ENCODE measurements at places on chromosomes 4 and X. TPM values are rescaled to one million over a fixed set of nuclear protein-coding genes. Genes with fewer than 3 reads are reported as not detected.

- DNase-seq: no peak
These were observed 144.3 kb upstream of the CPEB2 start for GRCh38 chr4:14857981-14858380.

DNA sequence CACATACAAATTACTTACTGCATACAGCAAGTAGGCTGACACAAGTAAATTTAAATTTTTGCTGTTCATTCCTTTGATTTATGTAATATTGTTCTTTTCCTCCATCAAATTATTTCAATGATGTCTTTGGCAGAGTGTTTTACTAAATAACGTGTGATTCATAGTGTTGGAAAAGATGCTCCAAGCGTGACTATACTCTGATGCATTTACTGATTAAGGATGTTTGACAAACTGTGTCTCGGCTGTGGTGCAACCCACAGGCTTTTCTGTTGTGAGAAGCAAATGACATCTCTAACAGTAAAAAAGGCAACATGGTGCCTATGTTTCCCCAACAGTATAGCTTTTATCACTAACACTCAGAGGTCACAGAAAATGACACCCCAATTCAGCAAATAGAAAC lies 540.9 kb downstream of the PPP4R3C start:
- no peak for DNase-seq

MAGEB17 gene
- not detected for polyA plus RNA-seq

SLC34A2 gene
- polyA plus RNA-seq: 24.1 TPM

RNF175 gene
- polyA plus RNA-seq: 5.7 TPM

GC gene
- 0.33 TPM for polyA plus RNA-seq

DNA sequence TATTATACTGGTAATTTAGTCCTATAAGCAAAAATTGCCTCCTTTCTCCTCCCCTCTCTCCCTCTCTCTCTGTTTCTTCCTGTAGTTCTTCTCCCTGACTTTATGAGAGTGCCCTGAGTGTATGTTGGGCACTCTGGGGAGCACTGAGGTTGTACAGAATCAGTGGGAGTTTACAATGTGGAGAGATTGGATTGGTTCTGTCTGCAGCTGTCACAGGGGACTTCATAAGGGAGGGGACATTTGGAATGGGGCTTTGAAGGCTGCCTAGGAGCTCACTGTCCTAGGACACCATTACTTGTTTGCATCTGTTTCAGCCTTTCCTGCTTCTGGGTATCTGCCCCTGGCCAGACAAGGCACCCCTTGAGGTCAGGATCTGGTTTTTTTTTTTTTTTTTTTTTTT lies 22.9 kb downstream of the SH3TC1 start:
- no peak for DNase-seq

GRCh38 chr4:98496152-98496845 lies 162.1 kb downstream of the TSPAN5 start:
- no peak for DNase-seq

GRCh38 chrX:28273736-28274135 lies 292.5 kb upstream of the DCAF8L1 start:
- no peak for DNase-seq

DNA sequence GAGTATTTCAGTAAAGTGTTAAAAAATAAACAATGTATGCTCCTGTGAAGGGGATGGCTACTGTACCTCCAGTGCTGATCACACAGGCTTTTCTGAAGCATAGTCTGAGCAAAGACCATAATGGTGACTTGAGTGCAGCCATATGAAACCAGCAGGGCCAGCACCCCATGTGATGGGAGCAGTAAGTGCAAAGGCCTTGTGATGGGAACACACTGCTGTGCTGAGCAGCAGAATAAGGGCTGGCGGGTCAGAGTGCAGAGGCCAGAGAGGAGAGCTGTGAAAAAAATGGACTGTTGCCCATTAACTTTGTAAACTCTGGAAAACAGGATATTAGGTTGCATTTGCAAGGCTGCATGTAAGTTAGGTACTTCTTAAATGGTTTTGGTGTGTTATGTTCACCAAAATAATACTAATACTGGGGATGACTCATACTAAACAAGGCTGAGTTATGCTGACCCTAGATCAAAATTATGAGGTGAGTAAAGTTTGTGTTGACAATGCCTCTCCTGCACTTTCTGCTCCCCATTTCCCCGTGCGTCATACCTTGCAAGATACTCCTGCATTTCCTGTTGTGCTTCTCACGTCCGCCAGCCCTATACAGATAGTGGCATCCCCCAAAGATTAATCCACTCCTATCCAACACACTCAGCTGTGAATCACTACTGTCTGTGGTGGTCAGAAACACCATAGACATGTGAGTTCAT lies 67.0 kb upstream of the FAM9A start:
- DNase-seq: no peak

GRCh38 chrX:153669174-153669890 lies 4.3 kb downstream of the PNCK start:
- no peak for DNase-seq

NCAPG gene
- polyA plus RNA-seq: 25.9 TPM

ITGB1BP2 gene
- 1.3 TPM for polyA plus RNA-seq

GRCh38 chr4:185912779-185913178 lies 100.8 kb upstream of the SORBS2 start:
- no peak for DNase-seq

DNA sequence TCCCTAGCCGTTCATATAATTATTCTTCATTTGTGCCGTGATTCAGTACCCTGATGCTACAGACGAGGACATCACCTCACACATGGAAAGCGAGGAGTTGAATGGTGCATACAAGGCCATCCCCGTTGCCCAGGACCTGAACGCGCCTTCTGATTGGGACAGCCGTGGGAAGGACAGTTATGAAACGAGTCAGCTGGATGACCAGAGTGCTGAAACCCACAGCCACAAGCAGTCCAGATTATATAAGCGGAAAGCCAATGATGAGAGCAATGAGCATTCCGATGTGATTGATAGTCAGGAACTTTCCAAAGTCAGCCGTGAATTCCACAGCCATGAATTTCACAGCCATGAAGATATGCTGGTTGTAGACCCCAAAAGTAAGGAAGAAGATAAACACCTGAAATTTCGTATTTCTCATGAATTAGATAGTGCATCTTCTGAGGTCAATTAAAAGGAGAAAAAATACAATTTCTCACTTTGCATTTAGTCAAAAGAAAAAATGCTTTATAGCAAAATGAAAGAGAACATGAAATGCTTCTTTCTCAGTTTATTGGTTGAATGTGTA lies 7.0 kb downstream of the SPP1 start:
- DNase-seq: no peak

DNA sequence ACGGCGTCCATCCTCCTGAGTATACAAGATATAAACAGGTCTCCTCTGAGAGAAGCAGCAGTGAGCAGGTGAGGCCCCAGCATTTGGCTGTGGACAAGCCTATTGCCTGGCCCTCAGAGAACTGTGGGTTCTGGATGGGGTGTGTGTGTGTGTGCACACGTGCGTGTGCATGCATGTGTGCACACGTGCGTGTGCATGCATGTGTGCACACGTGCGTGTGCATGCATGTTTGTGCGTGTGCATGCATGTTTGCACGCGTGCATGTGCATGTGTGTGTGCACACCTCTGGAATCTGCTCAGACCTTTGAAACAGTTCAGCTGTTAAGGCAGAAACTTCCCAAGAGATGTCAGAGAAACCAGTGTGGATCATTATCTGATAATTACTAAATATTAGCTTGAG lies 22.2 kb upstream of the FHL1 start:
- DNase-seq: no peak

GRCh38 chr4:10096201-10096977 lies 20.2 kb downstream of the WDR1 start:
- DNase-seq: no peak

DNA sequence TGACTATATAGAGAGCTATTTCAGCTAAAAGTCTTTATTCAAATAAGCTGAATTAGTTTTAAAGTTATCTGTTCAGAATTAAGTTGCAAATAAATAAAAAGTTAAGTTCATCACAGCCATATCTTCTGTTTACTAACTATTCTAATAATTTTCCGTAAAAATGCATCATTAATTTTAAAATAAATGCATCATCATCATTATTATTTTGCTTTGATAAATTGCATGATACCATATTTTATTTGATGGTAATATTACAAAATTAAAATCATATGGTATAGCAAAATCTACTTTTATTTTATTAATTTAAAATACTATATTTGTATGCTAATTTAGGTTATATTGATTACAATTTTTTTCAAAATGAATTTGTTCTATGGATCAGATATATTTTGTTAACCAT lies 357.3 kb upstream of the NDST4 start:
- no peak for DNase-seq

DNA sequence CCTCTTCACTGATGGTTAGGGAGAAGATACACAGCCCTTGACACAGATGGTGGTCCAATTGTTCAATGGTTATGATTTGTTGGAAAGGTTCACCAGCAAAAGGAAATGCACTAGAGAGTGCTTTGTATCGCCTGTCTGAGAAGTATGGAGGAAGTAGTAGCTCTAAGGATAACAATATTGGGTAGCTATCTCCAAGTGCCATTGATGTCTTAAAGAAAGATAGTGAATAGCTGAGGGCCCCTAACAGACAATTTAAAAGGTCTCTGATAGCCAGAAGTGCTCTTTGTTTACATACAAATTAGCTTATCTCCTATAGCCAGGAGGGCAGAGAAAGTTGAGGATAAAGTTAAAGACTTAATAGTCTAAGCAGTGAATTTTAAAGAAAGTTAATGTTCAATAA lies 33.9 kb upstream of the BLTP1 start:
- no peak for DNase-seq

- DNase-seq: peak; percentile 17
These were observed 443.3 kb downstream of the GBA3 start for GRCh38 chr4:23135792-23136645.

- no peak for DNase-seq
These were observed 76.4 kb upstream of the MBNL3 start for GRCh38 chrX:132565273-132565672.

PAGE5 gene
- polyA plus RNA-seq: not detected

KIAA1210 gene
- 2.6 TPM for polyA plus RNA-seq

GRCh38 chr4:3440011-3440410 lies 1.8 kb upstream of the HGFAC start:
- DNase-seq: no peak

GRCh38 chr4:6359536-6360308 lies 90.1 kb downstream of the WFS1 start:
- no peak for DNase-seq

DNA sequence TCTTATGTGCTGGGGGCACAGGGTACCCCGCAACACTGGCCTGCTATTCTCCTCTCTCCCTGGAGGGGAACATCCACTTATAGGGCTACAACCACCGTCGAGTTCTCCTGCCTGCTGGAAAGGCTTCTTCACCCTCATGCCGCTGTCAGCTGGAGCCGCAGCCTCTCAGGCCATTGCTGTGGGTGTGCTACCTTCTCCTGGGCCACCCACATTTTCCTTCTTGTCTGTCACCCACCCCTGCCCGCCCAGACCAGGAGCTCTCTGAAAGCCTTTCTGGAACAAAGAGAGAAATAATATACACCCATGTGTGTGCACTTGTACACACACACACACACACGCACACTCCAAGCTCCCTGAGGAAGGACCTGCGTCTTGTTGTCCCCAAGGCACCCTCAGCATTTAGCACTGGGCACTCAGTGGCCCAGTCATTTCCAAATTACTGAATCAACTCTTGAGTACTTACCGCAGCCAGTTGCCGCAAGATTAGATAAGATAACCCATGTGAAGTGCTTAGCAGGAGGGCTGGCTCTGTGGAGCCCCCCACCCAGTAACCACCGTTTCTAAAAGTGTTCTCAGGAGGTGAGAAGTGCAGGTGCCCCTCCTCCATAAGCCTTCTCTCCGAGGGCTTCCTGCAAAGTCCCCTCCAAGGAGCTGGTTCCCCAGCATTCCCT lies 50.2 kb downstream of the CPZ start:
- DNase-seq: no peak

RLIM gene
- polyA plus RNA-seq: 32.8 TPM

ZNF630 gene
- polyA plus RNA-seq: 3.3 TPM

DNA sequence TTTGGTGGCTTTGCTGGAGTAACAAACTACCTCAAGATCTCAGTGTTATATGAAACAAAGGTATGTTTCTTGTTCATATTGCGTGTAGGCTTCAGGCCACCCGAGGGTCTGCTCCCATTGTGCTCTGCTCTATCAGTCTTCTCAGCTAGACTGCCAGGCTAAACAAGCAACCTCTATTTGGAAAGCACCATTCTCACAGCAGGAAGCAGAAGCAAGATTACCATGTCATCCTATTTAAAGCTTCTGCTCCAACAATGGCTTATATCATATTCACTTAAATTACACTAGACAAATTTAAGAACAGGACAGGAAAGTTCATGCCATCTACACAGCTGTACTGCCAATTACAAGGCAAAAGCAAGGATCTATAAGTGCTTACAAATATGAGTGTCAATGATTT lies 385.8 kb downstream of the PPARGC1A start:
- DNase-seq: no peak

CLDN34 gene
- not detected for polyA plus RNA-seq

GAR1 gene
- 44.9 TPM for polyA plus RNA-seq

GRCh38 chr4:39698424-39699009 lies 581 bp downstream of the UBE2K start:
- peak; percentile 56 for DNase-seq

- DNase-seq: no peak
These were observed 319.3 kb upstream of the PPARGC1A start for GRCh38 chr4:24209131-24209530.

- no peak for DNase-seq
These were observed 20.4 kb downstream of the TMEM131L start for GRCh38 chr4:153486281-153487151.

SMAD1 gene
- polyA plus RNA-seq: 65.5 TPM

GRCh38 chrX:19372547-19373331 lies 29.0 kb downstream of the PDHA1 start:
- DNase-seq: peak; percentile 18

DNA sequence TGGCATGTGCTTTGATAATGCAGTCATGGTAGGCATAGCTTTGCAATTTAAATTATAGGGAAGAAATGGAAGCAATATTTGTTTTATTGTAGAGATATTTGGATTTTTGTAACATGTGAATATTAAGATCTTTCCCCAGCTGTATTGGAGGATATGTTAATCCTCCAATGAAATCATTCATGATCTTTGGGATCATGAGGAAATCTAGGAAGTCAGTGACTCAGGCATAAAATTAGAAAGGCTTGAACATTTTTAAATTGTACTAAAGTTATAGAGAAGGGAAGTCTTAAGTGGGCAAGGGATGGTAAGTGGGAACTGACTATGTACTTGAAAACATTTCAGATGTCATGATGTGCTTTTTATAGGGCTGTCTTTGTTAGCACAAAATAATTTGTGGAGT lies 46.8 kb downstream of the FIP1L1 start:
- no peak for DNase-seq

APLN gene
- polyA plus RNA-seq: 5.5 TPM

- DNase-seq: no peak
These were observed 23.6 kb upstream of the TBC1D14 start for GRCh38 chr4:6885953-6886557.

GRCh38 chrX:111560801-111561200 lies 49.4 kb downstream of the SERTM2 start:
- DNase-seq: no peak

DNA sequence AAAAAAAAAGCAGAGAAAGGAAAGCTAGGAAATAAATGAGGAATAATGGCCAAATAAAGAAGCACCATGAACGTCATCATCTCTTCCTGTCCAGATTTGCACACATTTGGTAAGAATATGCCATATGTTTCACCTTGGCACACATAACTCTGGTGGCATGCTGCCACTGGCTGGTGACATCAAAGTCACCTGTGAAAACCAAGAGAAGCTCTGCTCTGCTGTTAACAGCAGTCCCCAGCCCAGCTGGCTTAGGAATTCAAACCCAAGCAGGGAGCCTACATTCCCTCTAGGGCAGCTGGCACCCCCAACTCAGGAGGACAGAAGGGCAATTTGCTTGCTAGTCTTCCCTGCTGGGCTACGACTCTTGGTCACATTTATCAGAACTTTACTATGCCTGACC lies 77.6 kb downstream of the RASL11B start:
- DNase-seq: no peak
